ENCODE measurements at places on chromosomes 2 and 18. TPM values are rescaled to one million over a fixed set of nuclear protein-coding genes. Genes with fewer than 3 reads are reported as not detected.

- DNase-seq = no peak
These were observed 236.0 kb downstream of the DOK6 start for GRCh38 chr18:69636529-69637301.

- no peak for DNase-seq
These were observed 16.1 kb downstream of the HJURP start for GRCh38 chr2:233838251-233838650.

GRCh38 chr2:157603198-157603597 lies 25.5 kb downstream of the ACVR1C start:
- DNase-seq = no peak

DNA sequence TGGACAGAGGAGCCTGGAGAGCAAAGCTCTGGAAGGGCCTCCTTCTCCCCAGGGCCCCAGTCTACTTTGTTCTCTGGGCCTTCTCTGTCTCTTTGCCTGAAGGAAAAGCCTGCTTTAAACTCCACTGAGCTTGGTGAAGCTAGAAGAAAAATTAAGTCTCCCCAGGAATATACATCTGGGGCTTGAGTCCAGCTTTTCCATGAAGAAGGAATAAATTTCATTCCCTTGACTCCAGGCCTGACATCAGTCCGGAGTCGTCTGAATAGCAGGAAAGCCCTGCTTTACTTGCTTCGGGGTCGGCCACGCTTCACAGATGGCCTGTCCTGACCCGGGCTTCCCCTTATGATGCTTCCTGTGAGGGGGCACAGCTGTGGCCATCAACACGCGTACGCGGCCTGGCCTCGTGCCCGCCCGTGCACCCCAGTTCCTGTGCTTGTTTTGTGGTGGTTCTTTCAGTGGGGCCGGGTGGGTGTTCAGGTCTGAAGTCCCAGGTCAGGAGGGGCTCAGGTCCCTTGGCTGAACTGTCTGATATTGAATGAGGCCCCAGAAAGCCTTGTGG lies 73.6 kb downstream of the ACOXL start:
- no peak for DNase-seq

GRCh38 chr2:240467659-240468302 lies 32.3 kb downstream of the GPC1 start:
- peak; percentile 79 for DNase-seq

DNA sequence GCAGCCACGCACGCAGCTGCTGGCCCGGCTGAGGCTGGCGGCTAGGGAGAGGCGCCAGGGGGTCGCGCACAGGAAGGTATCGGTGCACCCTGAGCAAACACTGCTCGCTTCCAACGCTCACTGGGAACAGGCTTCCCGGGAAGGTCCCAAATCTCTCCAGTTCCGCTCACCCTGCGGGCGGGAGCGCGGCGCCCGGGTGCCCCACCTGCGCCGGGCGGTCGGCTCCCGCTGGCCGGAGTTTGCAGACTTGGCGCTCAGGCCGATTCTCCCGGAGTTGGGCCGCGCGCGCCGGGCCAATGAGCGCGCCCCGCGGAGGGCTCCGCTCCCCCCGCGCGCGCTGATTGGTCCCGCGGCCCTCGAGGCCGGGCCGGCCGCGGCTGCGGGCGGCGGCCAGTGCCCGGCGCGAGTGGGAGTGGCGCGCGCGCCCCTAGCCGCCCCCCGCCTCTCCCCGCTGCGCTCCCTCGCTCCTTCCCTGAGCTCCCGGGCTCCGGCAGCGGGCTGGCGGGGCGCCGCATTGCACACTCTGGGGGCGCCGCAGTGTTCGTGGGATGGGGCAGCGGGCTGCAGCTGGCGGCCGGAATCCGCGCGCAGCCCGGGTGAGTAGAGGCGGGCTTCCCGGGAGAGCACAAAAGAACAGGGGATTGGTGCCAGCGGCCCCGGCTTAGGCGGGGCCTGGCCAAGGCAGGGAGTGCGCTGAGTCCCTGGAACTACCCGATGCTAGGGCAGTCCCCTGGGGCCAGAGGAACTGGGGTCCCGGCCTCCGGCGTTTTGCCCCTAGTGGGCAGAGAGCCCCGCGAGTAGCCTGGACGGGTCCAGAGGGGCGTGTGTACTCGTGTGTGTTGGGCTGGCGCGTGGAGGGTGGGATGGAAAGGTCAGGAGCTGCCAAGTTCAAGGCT lies at the start of gene LYPD6:
TSS of gene LYPD6 (plus strand) at position 461 of the 896 bp plus-strand sequence. CDS start 107,122 bp downstream, outside the sequence.
- peak; percentile 98 for DNase-seq

MOGAT1 gene
- not detected for total RNA-seq
